ENCODE measurements at places on chromosomes 1 and 21.

GRCh38 chr1:222920169-222920568 lies 105.3 kb downstream of the DISP1 start:
- no peak for DNase-seq

DNA sequence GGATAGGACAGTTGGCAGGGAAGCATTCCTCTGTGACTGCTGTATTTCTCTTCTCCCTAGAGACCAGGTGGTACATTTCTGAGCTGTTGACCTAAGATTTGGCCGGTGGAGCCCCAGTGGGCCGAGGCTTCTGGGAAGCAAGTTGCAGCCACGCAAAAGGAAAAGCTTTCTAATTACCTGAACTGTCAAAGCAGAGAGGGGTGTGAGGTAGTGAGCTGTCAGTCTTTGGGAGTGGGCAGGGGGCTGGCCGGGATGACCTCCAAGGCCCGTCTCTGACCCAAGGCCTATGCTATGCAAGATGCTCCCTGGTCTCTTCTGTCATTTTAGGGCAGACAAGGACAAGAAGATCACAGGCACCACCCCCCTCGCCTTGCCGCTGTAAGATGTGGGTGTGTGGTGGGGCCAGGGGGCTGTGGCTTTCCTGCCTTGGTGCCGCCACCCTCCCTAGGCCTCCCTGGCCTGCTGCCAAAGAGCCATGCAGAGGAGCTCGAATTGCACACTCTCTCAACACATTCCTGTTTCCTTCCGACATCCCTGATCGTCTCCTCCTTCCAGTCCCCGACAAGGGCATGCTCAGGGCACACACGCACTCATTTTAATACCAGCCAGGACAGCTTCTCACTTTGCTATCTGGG lies 7.7 kb downstream of the PADI1 start:
- DNase-seq: peak; percentile 41

DNA sequence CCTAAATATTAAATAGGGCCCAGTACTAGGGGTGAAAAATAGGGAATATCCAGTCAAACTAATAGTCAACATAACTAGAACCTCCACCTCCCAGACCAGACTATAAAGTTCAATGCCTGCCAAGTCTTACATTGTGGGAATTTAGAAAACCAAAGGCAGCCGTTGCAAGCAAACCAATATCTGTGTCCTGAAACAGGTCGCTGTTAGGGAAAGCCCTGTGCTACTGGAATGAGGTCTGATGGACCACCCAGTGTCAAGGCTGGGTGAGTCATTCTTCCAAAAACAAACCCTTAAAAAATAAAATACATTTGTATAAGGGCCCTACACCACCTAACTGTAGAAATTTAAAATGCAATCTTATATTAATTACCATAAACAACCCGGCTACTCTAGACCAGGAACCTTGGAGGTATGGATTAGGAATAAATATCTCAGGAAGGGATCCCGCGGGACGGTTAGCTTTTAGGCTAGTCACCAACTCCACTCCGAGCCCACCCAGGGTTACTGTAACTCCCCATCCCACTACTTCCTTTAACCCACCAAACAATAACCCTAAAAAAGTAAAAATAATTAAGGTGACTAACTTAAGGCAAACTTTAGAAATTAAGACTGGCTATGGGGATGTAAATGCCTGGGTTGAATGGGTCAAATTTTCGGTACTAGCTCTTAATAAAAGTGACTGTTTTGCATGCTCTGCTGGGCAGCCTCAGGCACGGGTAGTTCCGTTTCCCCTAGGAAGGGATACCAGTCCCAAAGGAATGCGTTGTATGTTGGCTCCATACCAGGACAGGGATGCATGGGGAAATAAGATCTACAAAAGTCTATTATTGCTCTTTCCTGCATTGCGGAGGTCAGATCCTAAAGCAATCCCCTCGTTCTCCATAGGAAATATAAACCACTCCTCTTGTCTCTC lies 65.4 kb upstream of the TLR5 start:
- no peak for DNase-seq

GRCh38 chr1:202998836-202999750 lies 8.1 kb upstream of the TMEM183A start:
- peak; percentile 26 for DNase-seq

DNA sequence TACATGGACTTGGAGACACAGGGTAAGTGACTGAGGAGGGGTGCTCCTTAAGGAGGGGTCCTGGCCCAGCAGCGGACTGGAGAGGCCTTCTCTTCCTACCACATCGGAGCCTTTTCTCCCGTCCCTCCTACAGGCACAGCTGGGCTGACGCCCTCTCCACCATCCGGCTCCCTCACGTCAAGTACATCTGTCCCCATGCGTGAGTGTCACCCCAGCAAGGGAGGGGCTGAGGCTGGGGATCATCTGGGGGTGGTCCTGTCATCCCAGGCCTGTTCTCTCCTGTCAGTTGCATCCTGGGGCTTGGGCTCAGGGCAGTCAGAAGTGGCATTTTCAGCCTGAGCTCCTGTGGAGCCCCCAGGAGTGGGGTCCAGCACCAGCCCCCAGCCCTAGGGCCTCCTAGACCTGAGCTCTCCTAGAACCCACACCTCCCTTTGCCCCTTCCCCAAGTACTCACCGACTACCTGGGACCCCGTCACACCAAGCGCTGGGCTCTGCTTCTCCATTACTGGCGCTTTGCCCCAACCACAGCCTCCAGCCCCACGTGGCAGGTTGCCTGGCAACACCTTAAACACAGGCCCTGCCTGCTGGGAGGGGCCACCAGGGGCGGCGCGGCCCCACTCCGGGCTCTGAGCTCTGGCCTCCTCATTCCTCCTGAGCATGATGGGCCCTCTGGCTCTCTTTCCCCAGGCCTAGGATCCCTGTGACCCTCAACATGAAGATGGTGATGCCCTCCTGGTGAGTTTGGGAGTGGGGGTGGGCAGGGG lies 2.3 kb downstream of the LYPLA2 start:
- DNase-seq: no peak

DNA sequence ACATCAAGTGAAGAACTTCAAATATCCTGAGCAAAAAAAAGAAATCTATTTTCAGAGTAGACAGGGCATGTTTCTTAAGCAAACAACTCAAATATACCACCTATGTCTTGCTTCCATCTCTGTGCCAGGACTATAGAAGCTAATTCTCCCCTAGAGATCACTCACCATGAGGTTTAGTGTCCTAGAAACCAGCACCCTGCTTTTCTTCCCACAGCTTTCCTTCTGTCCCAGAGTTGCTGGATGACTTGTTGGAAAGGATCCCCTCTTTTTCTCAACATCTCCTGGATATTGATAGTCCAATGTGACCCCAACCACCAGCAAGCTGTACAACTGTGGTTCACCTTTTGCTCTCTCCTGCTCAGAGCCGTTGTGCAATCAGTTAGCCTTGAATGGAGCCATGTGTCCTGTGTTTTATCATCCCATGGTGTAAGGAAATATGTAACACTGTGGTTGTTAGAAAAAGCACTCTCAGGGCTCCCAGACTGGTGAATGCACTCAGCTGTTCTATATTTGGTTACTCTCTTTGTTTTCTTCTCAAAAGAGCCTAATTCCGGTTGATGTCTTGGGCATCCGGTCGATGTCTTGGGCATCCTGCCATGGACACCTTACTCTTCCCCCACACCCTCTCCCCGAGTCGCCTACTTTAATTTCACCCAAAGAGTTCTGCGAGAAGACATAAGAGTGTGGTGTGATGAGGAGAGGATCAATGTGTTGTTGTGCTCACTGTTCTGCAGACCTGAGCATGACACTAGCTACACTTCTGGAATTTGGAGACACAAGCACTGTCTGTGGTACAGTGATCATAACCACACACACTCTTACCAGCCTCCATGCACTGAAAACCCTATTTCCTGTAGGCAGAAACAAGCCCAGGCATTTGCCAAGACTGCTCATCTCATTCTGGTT lies 1.7 kb downstream of the TNFSF4 start:
- no peak for DNase-seq

GRCh38 chr1:43069461-43070050 lies 102.5 kb downstream of the EBNA1BP2 start:
- no peak for DNase-seq

DNA sequence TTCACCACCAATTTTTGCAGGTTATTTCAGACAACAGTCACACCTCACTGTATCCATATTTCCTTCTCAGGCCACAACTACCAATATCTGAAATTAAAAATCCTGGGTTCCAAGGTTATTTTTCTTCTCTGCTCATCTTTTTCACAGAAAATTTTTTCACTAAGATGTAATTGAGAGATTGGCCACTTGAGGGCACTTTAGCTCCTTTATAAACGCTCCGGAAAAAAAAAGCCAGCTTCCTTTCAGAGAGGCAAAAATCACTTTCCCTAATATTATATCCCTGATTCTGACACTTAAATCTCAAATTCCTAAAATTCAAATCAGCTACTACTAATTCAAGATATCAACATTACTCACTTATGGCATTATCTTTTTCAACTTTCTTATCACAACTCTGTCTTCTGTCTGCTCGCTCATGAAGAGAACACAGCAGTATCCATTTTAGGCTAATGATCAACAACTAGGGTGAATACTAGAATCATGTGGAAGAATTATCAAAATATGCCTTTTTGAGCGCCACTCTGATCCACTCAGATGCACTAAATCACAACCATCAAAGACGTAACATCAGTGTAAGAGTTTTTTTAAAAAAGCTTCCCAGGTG lies 101.4 kb upstream of the RGS1 start:
- no peak for DNase-seq

DNA sequence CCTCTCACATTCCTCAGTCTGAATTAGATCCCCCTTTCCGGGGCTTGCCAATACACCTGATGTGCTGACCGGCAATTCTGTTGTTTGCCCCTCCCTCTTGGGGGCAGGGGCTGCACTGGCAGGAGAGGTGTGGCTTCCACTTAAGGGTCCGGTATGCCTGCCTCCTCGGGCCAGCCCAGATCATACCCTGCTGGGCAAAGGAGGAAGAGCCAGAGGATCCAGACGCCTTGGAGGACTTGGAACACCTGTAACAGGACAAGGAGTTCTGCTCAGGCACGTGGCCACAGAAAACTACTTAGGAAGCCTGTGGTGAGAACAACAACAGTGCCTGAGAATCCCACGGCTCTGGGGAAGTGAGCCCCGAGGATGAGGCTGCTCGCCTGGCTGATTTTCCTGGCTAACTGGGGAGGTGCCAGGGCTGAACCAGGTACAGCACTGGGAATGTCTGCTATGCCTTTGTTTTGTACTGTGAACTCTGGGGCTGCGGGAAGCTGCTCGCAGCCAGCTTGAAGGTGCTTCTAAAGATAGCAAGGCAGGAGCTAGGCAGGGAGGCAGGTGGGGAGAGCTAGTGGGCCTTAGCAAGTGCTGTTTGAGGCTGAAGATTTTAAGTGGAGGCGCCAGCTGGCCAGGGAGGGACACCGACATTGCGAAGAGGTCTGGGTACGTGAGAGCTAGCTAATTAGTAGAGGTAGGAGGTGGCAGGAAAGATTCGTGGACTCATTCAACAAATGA lies at the start of gene SMPDL3B:
SMPDL3B (plus strand) TSS at position 183 of the 732 bp plus-strand sequence; CDS start at position 367, 184 bp downstream.
- DNase-seq: no peak
